Activated CD4-positive, alpha-beta T cell treated with anti-CD3 and anti-CD28 coated beads, Interleukin-2, amount 50 U/mL, for 16 hours (primary cell): ENCODE measurements at places on chromosomes 1 and 21.

GRCh38 chr1:224647449-224647848 is 31.3 kb downstream of the CNIH3 start:
- no peak for DNase-seq

GRCh38 chr1:119159966-119160365 is 19.5 kb upstream of the WARS2 start:
- DNase-seq: no peak

DNA sequence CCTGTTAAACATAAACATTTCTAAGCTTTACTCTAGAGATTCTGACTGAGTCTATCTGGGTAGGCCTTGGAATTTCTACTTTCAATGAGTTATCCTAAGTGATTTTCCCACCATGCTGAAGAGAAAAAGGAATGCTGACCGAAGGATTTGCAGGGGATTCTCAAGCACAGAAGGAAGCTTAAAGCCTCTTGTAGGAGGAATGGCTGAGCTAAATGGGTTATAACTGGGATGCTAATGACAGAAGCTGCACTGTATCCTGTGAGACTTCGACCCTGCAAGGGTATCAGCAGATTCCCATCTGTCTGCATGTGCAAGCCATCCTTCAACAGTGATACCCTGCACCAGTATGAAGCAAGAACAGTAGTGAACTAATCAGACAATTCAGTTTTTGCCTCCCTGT is 35.4 kb downstream of the SLC35D1 start:
- DNase-seq: no peak

DNA sequence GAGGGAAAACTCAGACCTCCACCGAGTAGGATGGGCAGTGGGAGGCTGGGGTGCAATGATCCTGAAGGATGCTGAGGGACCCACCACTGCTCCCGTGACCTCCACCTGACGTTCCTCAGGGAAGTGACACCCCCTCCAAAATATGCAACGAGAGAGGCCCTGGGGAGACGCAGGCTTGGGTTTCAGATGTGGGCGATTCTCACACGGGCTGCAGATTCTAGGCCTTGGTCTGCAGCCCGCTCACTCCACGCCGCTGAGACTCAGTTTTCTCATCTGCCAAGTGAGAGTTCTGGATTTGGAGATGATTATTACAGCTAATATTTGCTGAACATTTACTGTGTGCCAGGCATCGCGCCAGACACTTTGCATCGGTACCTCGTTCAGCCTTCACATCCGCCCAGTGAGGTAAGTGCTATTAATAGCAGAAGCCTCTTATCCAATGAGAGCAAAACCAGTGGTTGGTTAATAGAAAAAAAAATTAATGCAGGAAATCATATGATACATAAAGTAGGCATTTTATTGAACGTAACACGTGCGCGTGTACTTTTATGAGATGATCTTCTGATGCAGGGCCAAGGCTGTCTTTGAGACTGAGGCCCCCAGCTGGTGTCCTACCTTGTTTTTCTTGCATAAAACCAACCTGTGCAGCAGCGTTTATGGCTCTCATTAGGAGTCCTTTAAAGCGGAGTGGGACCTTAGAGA is 102.0 kb upstream of the RUNX3 start:
- peak; percentile 55 for DNase-seq

GRCh38 chr1:26015358-26015757 is 6.2 kb upstream of the EXTL1 start:
- DNase-seq: no peak

- DNase-seq: no peak
These were observed 45.3 kb downstream of the HSPG2 start for GRCh38 chr1:21891621-21892479.

DNA sequence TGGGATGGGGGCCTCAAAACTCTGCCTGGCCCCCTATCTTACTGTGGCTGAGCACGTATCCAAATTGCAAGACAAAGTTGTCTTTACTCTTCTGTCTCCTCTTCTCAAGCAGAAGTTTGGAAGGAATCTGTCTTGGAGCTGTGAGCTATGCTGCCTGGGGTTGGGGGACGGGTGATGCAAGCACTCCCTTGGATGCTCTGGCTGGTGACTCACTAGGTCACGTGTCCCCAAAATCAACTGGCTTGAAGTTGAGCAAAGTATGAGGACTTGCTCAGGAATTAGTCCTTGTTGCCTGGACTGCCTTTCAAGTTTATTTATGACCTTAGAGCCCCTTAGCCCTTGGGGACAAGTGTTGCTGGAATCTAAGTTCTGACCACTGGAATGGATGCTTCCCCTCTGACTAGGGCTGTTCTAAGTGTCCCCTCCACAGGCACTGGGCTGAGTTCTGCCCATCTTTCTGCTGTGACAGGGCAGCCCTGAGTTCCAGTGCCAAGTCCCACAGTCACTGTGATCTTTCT is 269.5 kb downstream of the HHAT start:
- DNase-seq: no peak

DNA sequence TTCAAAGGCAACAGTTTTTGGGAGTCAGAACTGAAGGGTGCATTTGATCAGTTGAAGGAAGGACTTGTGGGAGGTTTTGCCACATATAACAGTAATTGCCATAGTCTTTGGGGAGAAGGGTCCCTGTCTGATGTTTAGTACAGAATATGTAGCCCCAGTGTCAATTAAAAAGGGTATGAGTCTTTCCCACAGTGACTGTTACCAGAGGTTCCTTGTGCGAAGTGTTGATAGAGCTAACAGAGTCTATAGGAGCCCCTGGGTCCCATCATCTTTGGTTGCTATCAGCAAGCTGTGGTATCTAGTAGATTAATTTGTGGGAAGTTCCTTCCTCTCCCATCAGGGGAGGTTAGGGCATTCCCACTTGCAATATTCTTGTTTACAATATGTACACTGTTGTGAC is 329.2 kb downstream of the PTPRU start:
- DNase-seq: no peak

DNA sequence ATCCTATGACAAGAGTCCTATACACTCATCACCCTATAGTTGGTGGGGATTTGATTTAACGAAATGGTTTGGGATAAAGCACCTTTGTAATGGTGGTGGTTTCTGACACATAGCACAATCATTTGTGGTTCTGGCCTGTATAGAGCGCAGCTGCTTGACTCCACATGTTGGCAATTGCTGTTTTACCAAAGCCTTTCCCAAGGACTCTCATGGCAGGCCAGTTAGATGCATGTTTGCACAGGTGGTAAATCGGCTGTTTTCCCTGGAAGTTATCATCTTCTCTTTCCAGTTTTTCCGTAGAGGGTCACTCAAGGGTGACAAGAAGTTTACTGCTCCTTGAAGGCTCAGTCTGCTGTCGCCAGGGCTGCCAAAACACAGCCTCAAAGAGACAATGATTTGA is 17.1 kb upstream of the XPR1 start:
- DNase-seq: no peak

GRCh38 chr1:168097921-168098528 is 38.7 kb downstream of the GPR161 start:
- no peak for DNase-seq

GRCh38 chr1:153598309-153599172 is 14.4 kb downstream of the S100A16 start:
- peak; percentile 25 for DNase-seq

GRCh38 chr1:161082996-161083747 is 6.2 kb downstream of the NECTIN4 start:
- DNase-seq: no peak

DNA sequence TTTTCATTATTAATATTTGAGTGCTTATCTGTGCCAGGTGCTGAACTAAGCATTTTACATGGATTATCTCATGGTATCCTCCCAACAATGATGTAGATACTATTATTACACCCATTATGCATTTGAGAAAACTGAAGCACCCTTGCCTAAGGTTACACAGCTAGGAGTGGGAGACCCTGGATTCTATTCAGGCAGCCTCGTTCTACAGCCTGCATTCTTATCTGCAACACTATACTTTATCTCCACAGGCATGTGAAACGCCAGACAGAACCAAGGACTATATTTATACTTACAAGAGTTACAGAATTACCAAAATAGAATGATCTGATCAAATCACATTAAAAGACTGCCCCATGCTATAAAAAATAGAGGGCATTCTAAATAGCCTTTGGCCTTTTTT is 22.4 kb downstream of the LPAR3 start:
- DNase-seq: no peak

DNA sequence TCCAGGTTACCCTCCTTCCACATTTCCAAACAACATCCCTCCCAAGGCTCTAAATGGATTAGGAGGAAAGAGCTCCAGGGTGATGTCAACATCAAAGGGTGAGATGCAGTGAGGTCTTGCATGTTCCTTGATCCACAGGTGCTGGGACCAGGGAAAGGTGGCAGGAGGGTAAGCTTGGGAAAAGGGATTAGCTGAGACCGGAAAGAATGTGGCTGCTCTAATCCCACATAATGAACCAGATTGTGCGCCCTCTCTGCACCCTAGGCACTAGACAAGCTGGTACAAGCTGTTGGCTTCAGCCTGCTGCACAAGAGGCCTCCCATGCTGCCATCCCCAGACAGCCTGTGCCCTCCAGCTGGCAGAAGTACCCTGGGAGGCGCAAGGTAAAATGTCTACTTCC is 34.9 kb downstream of the PLXNA2 start:
- DNase-seq: no peak

- DNase-seq: no peak
These were observed 53.4 kb downstream of the WLS start for GRCh38 chr1:68178821-68179490.

GRCh38 chr1:23809751-23810171 is 9.2 kb upstream of the GALE start:
- peak; percentile 86 for DNase-seq

GRCh38 chr1:101945884-101946283 is 50.8 kb downstream of the OLFM3 start:
- no peak for DNase-seq

- no peak for DNase-seq
These were observed 19.0 kb downstream of the KDM4A start for GRCh38 chr1:43668956-43669355.

- DNase-seq: no peak
These were observed 23.8 kb downstream of the KCTD3 start for GRCh38 chr1:215590779-215591491.

DNA sequence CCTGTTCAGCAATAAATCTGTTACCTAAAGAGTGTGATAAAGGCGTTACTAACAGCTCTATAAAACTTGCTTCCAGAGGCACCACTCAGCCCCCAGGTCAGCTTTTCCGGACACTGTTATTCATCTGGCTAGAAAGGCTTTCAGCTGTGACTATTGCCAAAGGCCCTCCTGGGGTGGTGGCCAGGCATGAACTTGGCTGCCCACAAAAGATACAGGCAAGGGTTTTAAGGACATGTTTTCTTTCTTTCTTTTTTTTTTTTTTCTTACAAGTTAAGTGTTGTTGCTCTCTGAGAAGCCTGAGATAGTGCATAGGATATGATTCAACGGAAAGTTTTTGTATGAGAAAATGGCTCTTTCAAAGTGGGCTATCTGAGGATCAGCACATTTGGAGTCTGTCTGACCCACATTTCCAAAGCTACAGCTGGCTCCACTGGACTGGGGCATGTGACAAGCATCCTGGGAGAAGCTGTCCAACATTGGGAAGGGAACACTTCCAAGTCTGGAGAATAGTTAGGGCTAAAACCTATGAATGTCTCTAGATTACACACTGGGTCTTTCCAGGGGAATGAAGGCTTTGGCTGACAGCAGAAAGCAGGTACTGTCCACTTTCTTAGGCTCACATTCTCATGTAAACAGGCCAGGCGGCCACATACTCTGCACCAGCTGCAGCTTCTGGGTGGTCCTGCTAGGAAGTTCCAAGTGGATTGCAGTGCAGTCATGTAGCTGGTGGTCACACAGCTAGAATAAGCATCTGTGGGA is 639.7 kb downstream of the LMO4 start:
- no peak for DNase-seq

- DNase-seq: peak; percentile 29
These were observed 1.5 kb downstream of the ATP1A1 start for GRCh38 chr1:116374353-116375147.

DNA sequence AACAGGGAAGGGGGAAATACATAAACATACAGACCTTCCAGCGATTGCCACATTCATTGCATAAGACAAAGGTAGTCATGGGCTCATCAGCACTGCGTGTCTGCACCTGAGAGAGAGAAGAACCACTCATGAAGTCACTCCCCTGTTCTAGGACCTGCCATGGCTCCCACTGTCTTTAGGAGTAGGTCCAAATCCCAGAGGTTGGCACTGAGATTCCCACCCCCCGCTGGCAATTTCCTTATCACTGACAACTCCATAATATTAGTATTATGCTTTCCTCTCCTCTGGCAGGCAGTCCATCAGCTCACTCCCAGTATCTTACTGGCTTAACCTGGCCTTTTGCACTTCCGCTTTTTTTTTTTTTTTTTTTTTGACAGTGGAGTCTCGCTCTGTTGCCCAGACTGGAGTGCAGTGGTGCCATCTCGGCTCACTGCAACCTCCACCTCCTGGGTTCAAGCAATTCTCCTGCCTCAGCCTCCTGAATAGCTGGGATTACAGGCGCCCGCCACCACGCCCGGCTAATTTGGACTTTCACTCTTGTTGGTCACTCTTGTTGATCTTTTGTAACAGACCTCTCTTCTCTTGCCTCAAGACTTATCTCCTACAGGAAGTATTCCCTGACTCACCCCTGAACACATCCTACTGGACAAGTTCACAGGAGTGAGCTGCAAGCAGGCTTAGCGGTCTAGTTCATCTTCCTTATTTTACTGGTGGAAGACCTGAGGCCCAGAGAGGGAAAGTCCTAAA is 14.8 kb upstream of the ZNF436 start:
- no peak for DNase-seq

GRCh38 chr1:185546029-185546428 is 188.2 kb upstream of the HMCN1 start:
- DNase-seq: no peak

DNA sequence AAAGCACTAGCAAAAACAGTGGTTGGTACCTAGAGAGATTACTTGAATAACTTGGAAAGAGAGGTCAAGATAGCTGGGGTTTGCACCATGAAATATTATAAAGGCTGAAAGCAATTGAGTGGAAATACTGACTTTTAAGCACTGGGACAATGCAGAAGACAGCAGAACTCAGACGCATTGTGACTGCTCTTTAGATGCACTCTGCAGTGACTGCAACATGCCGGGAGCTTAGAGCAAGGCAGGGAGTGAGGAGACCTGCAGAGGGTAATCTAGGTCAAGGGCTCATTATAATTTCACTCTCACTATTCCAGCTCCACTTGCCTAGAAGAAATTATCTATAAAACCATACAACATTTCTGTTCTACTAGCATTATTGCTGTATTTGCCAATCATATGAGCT is 36.6 kb downstream of the OLFM3 start:
- no peak for DNase-seq

DNA sequence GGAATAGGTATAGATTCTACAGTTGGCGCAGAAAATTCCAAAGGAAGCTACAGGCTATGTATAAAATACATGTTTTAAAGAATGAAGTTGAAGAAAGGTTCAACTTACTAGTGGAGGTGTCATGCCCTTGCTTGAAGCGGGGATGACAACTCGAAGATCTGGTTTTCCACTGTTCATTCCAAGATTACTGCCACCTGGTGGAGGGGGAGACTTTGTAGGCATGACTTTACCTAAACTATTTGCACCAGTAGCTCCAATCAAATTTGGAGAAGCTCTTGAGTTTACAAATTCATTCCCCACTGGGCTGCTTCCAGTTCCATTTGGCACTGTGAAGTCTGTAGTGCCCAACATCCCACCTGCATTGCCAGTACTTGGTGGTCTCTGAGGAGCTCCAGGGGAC is 81.7 kb downstream of the AXDND1 start:
- peak; percentile 2 for DNase-seq
